ENCODE measurements at places on chromosomes 1 and 21.

DNA sequence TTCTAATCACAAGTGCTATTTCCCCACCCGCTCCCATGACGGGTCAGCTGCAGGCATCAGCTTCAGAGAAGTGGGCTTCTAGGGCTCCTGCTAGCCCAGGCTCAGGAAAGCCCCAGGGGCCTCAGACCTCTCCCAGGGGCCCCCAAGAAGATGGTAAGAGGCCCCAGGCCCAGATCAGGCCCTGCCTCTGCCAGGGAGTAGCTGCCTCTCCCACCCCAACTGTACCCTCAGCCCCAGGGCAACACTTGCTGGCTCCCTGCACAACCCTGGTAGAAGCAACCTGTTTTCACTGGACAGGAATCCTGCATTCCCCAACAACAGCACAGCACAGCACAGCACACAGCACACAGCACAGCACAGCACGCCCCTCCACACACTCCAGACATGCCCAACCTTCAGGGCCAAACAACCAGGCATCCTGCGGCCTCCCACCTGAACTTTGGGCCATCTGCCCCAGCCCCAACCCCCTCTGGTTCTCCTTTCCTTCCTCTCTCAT is 6.5 kb downstream of the BLACAT1 start:
- no peak for DNase-seq

DNA sequence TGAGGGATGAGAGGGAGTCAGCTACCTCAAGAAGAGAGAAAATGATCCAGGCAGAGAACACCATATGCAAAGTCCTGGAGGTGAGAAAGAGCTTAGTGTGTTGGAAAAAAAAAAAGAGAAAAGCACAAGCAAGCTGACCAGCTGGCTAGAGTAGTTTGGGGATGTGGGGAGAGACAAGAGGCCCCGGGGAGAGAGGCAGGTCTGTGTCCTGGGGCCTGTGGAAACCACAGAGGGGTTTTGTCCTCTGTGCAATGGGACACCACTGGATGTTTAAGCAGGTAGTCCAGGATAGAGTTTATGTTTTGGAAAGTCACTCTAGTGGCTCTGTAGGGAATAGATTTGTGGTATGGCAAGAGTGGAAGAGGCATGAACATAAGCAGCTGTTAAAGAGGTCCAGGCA is 14.4 kb upstream of the CHI3L1 start:
- DNase-seq, result no peak

GRCh38 chr1:231964961-231965360 is 338.4 kb downstream of the DISC1 start:
- no peak for DNase-seq

GRCh38 chr1:38991638-38992411 is 749 bp downstream of the AKIRIN1 start:
- no peak for DNase-seq

DNA sequence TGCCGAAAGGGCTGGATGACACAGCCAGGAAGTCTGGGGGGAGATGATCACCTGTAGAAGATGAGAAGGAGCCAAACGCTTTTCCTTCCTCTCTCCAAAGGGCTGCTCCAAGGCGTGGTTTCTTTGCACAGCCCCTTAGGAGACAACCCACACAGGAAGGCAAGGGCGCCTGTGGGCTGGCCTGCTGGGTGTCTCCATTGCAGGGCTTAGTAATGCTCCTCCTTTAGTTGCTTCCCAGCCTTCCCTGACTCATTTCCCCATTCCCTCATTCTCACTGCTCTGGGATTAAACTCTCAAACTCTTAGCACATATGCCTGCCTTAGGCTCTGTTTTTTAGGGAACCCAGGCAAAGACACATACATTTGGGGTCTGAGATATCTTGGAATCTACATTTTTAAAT is 1.7 kb upstream of the CLCA1 start:
- DNase-seq, result no peak

GRCh38 chr21:31480228-31480627 is 136.2 kb upstream of the TIAM1 start:
- DNase-seq, result no peak

DNA sequence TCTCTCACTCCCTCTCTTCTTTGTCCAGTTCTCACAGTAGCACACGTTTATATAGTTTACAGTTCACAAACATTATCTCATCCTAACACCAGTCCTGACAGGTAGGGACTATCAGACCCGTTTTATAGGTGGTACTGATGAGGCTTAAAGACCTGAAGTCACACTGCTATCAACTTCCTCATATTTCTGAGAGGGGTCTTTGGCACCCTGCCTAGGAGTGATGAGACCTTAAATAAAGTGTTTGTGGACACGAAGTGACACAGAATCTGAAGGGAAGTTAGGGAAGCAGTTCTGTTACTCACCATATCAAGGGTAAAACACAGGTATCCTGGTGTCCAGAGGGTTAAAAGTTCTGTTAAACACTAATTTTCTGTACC is 590 bp upstream of the TACSTD2 start:
- DNase-seq, result no peak

GRCh38 chr1:14238472-14239307 is 359.8 kb upstream of the KAZN start:
- no peak for DNase-seq

DNA sequence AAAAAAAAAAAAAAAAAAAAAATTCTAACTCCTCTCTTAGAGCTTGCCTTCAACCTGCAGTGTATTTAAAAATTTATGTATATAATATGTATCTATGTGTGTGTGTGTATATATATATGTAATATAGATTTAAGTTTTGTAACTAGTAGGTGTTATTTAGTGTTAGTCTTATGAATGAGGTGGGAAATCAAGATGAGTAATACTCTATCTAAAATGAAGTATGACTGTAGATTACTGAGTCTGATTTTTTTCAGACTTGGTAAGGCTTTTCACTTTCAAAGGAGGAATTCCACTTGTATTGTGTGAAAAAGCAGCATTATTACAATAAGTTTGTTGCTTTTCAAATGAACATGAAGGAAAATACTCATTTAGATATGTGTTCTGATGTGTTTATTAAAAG is 5.4 kb upstream of the DNM3 start:
- no peak for DNase-seq

- peak; percentile 43 for DNase-seq
Observed at GRCh38 chr21:17795146-17796036, 23.8 kb downstream of the C21orf91 start.

DNA sequence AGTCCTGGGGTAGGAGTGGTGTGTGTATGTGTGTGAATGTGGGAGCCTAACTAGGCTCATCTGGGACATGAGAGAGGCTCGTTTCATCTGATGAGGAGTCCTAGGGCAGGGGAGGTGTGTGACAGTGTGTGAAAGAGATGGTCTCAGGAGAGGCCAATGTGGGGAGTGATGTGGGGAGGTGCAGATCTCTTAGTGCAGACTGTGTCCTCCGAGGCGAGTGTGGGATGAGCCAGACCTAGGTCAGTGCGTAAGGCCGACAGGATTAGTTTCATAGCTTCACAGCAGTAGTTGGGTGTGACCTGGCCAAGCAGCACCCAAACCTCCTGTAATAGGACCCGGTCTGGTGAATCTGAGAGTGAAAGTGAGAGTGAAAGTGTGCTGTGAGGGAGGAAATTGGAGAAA is 94.7 kb downstream of the LIPI start:
- DNase-seq, result no peak

- no peak for DNase-seq
Observed at GRCh38 chr1:31902510-31902860, 35.7 kb downstream of the PTP4A2 start.

GRCh38 chr1:230421481-230421880 is 4.7 kb downstream of the PGBD5 start:
- DNase-seq, result no peak

- DNase-seq, result peak; percentile 45
Observed at GRCh38 chr1:206736878-206737728, 33.5 kb upstream of the IL19 start.

- no peak for DNase-seq
Observed at GRCh38 chr1:43415901-43416300, 26.2 kb downstream of the SZT2 start.

GRCh38 chr1:63795455-63795854 is 21.6 kb downstream of the ROR1 start:
- DNase-seq, result no peak

- DNase-seq, result no peak
Observed at GRCh38 chr1:233424779-233425178, 97.3 kb downstream of the MAP3K21 start.

DNA sequence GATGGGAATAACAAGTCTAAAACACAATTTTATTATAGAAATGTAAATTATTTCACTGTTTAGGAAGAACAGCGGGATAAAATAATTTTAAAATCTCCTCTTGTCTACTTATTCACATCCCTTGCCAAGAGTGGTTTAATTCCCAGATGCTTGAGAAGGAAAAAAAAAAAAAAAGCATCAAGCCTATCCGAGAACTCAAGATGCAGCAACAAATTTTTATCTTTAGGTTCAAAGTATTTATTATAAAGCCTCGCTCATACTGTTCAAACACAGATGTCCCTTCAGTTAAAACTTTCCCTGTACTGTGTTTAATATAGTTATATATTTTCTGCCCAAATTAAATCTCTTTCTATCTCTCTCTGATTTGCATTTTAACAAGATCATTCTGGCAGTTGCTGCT is 1615.8 kb downstream of the PLA2G4A start:
- no peak for DNase-seq

- no peak for DNase-seq
Observed at GRCh38 chr1:89754518-89754917, 66.3 kb upstream of the LRRC8D start.

DNA sequence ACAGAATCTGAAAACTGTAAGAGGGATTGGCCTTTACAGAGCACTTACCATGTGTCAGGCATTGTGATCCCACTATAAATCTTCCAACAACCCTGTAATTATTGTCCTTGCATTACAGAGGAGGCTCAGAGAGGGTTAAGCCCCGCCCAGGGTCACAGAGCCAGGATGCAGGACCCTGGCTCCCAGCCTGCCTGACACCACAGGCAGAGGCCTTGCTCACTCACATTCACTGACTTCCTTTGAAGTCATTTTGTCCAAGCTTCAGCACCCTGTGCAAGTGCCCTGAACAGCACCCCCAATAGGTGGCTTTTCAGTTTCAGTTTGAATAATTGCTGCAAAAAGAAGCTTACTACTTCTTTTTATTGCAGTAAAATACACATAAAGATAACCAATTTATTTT is 256.8 kb upstream of the NFIA start:
- DNase-seq, result no peak

DNA sequence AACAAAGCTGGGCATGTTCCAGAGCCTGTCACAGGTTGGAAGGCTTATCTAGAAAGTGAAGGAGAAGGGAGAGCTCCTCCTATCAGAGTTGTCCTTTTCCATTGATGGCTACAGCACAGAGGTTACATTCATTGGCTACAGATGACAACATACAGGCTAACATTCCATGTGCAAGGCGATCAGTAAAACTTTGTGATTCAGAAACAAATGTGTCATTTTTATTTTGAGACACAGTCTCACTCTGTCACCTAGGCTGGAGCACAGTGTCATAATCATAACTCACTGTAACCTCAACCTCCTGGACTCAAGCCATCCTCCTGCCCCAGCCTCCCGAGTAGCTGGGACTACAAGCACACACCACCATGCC is 32.6 kb downstream of the TRIM67 start:
- DNase-seq, result no peak

DNA sequence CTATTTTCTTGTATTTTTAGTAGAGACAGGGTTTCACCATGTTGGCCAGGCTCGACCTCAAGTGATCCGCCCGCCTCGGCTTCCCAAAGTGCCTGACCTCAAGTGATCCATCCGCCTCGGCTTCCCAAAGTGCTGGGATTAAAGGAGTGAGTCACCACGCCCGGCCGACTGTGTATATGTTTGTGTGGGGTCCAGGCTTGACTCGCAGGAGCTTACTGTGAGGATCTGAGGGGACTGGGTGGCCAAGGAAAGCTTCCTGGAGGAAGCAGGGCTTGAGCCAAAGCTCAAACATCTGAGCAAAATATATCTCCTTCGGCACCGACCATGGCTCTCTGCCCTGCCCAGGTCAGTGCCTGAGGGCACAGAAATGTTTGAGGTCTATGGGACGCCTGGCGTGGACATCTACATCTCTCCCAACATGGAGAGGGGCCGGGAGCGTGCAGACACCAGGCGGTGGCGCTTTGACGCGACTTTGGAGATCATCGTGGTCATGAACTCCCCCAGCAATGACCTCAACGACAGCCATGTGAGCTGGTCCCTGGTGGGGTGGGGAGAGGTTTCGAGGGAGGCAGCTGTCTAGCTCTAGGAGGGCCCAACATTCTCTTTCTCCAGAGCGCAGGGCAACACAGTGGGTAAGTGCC is 10.5 kb downstream of the PADI3 start:
- DNase-seq, result no peak

DNA sequence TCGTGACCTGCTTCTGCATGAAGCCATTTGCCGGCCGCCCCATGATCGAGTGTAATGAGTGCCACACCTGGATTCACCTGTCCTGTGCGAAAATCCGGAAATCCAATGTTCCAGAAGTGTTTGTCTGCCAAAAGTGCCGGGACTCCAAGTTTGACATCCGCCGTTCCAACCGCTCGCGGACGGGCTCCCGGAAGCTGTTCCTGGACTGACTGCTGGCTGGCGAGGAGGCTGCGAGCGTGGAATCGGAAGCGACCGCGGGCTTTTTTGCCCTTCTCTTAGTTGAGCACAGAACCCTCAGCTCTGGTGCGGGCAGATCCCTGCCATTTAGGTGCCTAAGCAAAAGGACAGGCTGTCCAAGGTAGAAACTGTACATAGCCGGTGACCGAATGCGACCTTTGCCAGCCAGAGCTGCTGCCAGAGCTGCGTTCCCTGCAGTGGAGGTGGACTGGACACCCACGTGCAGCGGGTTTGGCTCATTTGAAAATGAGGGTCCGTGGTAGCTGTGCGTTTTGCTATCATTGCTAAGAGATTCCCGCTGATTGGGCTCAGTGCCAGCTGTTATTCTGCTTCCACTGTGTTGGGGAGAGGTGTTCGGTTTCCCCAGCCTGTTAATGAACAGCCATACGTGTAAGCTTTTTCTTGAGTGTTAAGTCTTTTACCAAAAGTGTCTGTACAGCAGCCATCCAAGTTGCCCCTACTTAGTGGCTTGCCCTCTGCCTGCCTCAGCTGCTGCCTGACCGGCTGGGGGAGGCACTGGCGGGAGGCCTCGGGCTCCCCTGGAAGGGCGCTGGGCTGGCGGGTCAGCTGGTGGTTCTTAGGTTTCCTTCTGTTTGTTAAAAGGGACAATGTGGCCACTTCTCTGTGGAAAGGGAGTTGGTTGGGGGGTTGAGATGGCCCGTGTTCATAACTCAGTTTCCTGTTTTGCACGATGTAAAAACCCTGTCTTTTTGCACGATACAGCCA is 3.0 kb upstream of the THAP3 start:
- no peak for DNase-seq

DNA sequence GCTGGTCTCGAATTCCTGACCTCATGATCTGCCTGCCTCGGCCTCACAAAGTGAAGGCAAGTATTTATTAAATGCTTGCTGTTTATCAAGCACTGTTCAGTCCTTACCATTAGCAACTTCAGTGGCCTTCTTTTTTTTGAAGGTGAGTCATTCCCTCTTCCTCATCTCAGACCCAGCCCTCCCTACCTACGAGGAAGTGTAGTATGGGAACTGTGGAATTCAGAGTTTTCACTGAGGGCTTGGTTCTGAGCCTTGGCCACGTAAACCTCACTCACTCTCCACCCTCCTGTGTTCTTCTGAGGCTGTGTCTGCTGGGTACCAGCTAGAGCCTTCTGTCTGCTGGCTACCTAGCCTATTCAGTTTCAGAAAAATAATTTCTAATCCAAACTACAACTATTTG is 218.3 kb upstream of the SGIP1 start:
- no peak for DNase-seq

Data from natural killer cell (primary cell).